ENCODE measurements at places on chromosomes 2 and 18.

- DNase-seq: no peak
Measured at GRCh38 chr2:196516564-196516963, 123.0 kb upstream of the CCDC150 start.

- DNase-seq: no peak
Measured at GRCh38 chr2:236748385-236748784, 178.8 kb downstream of the ACKR3 start.

DNA sequence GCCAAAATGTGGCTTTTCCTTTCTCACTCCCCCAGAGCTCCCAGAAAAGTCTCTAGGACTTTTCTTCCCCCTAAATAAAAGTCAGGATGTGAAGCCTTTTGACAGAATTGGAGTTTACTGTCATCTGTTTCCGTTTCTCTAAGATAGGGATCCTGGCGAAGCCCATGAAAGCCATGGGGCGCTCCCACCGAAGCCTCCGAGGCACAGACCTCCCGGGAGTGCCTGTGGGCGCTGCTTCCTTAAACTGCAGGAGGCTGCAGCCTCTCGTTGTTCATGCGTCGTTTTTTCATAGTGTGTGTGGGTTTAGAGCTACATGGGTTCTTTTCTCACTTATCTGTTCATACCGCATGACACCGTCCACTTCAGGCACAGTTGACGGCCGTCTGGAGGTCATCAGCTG, 56.8 kb downstream of the ASAP2 start:
- DNase-seq: no peak

DNA sequence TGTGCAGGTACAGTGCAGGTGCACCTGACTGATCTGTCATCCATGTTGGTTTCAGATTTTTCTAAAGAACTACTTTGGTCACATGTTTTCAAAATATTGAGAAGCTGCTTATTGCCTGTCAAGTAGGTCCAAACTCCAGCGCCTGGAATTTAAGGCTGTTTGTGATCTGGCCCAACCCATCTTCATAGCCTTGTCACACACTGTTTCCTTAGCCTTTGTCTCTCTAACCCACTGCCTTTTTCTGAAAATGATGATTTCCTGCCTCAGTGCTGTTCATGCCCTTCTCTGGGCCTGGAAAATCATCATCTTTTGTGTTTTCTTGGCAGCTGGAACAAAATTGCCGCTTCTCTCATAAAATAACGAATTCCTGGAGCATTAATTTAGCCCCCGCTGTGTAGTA, 7.2 kb downstream of the LIMS1 start:
- DNase-seq: no peak

DNA sequence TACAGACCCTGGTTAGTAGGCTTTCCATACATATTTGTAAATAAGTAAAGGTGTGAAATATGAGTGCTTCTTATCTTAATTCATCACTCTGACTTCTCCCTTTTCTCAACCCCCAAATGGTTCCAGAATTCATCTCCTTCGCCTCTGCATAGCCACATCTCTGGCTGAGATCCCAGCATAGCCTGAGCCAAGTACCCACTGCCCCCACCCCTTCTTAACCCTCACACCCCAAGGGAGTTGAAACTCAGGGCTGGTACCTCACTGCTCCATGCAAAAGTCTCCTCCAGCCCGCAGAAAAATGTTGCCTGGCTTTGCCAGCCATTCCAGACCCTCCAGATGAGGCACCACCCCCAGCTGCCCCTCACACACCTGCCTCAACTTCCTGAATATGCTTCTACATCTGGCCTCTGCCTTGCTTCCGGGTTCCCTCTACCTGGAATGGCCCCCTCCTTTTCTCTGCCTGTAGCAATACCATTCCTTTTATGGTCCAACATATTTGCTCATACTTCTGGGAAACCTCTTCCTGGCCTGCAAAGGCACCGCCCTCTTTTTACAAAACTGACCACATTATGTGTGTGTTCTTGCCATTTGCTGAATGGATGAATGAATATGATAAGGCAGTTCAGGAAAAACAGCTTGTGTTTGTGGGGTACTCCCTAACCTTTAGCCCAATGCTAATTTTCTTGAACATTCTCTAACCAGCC, 112.8 kb downstream of the CELF4 start:
- DNase-seq: no peak

GRCh38 chr2:74831693-74832530, 2.0 kb upstream of the HK2 start:
- no peak for DNase-seq

All from effector memory CD4-positive, alpha-beta T cell (primary cell).